Fibroblast of skin of back (primary cell): ENCODE measurements at places on chromosomes 4 and X.

DNA sequence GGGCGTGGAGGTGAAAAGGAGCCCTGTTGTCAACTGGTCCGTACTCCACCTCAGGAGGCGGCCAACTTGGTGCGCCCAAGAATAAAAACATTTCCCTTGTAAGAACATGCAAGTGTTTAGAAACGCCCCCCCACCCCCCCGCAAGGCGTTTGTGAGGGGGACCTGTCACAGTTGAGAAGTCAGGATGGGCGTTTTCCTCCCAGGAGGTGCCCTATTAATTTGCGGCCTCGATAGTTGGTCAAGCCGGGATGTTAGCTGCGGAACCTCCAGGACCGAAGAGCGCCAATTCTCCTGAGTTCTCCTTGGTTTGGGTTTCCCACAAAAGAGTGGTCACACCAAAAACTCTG lies 651 bp upstream of the SAP30 start:
- DNase-seq, result no peak

GRCh38 chr4:158203436-158203835 lies 6.8 kb upstream of the TMEM144 start:
- no peak for DNase-seq

- no peak for DNase-seq
Measured at GRCh38 chr4:6854098-6854744, 55.4 kb upstream of the TBC1D14 start.

GRCh38 chr4:48190839-48191238 lies 56.8 kb upstream of the TXK start:
- no peak for DNase-seq

DNA sequence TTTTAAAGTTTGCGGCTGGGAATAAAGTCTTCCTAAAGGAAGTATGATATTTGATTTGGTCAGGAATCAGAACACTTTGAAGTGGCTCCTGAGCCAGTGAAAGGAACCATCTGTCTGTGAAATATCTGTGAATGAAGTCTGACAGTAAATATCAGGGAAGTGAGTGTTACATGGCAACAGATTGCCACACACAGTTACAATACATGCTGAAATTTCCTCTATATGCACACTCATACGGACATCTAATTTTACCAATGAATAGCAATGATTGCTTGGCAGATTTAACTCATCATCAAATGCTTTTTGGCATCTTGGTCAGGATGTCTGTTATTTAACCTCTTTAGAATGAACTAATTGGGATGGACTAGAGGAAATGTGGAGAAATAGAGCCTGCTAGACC lies 1023.8 kb downstream of the FAT4 start:
- DNase-seq, result no peak

DNA sequence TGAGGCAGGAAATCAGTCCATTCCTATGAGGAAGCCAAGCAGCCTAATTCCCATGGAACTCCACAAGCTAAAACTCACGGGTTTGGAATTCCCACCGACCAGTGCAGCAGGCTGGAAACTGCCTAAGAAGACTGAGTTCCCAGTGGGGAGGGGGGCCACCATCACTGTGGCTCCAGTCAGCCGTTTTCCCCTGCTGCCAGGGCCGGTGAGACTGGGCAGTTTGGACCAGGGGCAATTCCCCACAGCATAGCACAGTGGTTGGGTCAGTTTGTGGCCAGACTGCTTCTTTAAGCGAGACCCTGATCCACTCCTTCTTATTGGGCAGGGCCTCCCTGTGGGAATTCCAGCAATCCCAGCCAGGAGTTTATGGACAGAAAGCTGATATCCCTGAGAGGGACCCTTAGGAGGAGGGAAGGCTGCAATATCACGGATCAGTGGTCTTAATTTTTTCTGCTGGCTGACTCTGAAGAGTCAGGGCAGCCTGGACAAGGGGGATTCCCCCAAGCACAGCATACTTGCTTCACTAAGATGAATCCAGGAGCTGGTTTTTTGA lies 20.7 kb downstream of the PAGE5 start:
- DNase-seq, result no peak

DNA sequence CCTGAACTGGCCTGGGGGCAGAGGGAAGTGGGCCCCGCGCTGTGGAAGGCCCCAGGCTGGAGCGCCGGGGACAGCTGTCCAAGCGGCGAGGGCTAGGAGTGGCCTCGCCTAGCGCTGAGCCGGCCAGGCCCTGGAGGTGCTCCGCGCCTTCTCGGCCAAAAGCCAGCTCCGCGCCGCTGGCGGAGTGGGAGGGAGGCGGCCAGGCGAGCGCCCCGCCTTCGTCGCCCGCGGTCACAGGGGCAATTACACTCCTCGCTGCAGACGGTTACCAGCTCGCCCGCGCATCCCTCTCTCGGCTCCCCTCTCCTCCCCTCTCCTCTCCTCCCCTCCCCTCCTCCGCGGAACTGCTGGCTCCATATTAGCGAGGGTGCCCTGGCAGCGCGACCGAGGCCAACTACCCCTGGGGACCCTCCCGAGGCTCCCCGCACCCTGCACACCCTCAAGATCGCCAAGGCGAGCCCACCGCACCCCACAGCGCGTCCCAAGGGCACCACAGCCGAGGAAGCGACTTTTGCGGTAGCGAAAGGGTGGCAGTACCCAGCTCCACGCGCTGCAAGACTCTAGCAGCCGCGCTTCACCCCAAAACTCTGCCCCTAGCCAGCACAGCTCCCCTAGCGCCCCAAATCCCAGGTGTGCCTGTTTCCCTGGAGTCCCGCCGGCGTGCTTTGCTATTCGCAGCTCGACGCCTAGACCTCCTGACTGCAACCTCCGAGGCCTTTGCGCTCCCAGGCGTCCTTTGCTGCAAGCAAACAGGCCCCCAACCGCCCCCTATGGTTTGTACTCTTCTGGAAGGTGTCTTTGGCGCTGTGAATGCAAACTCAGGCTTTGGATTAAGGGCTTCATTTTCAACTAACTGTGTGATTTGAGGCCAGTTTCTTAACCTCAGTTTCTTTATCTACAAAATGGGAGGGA lies 91.4 kb downstream of the BCOR start:
- DNase-seq, result no peak

- DNase-seq, result peak; percentile 16
Measured at GRCh38 chr4:41413670-41414411, 124.1 kb upstream of the LIMCH1 start.

DNA sequence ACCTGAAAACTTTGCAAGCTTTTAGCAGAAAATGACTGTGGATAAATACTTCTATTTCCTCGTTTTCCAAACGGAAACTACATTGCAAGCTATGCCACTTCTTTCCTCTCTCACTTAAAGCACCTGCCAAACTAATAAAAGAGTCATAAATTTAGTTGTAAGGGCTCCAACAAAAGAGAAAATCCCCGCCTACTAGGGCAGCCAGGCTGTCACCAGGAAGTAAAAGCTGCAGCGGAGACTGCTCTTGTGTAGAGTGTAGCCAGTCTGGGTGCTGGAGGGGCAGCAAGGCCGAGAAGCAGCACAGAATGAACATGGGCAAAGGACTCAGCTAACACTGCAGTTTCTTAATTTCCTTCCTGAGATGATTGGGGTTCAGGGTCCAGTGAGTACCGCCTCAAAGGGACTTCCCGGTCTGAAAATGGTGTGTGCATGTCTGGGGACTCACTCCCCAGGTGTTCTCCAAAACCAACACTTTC lies 89.3 kb upstream of the MAML3 start:
- DNase-seq, result no peak

DNA sequence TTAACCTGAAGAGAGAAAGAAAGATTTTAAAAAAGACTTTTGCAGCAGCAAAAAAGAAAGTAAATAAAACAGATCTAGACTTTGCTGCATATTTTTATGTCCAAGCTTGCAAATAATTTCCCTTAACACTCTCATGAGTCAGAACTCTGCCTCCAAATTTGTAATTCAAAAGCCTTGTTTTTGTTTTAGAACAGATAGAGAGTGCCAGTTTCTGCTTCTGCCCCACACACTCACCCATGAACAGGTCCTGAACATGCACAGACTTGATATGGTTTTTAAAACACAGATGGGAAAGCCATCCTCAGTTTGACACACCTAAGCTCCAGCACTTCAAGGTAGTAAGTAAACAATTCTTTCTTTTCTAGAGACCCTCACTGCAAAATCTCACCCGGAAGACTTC lies 39.7 kb upstream of the VCX3B start:
- no peak for DNase-seq

- DNase-seq, result no peak
Measured at GRCh38 chr4:35884714-35885480, 359.4 kb downstream of the ARAP2 start.

- DNase-seq, result peak; percentile 85
Measured at GRCh38 chr4:124953061-124953460, 240.5 kb upstream of the ANKRD50 start.

DNA sequence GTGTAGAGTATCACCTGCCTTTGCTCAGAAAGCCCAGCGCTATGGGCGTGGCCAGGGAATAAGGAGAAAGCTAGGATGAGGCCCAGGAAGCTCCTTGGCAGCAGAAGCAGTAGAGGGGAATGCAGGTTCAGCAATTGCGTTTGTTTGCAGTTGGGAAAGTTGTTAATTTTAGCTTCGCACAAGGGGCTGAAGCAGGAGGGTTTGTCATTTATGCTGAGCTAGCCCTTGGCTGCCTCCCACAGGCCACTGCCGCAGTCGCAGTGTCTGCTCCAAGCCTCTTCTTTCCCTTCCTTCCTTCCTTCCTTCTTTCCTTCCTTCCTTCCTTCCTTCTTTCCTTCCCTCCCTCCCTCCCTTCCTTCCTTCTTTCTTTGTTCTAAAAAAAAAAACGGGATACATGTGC lies 21.5 kb downstream of the FRMPD3 start:
- DNase-seq, result no peak

GRCh38 chrX:151899622-151900021 lies 13.1 kb upstream of the MAGEA4 start:
- peak; percentile 64 for DNase-seq

- peak; percentile 86 for DNase-seq
Measured at GRCh38 chr4:121789960-121790829, 10.9 kb upstream of the EXOSC9 start.

DNA sequence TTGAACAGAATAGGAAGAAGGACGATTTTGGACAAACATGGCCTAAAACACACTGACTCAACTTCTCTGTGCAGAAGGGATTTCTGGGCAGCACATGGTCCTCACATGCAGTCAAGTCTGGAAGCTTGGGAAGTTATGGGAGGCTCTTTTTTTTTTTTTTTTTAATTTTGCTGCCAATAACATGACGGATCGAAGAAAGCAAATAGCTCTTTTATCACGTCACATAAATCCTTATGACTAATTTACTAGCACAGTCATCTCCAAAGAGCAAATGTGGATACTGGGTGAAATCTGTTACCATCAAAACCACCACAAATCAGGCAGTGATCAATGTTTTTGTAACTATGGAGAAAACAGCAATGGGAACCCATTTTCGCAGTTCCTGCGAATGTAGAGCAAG lies 193.3 kb upstream of the FAM9B start:
- DNase-seq, result peak; percentile 24

DNA sequence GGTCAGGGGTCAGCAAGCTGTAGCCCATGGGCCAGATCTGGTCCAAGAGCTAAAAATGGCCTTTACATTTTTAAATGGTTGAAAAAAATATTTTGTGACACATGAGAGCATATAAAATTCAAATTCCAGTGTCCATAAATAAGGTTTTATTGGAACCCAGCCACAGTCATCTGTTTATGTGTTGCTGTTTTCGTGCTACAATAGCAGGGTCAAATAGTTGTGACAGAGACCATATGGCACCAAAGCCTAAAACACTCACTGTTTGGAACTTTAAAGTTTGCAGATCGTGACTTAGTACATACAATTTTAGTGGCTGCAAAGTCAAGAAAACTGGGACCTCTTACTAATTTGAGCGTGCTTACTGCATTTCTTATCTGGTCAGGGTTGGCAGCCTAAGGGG lies 29.2 kb downstream of the LAMP2 start:
- DNase-seq, result no peak
